ENCODE measurements at places on chromosomes 6 and 20.
A peak's percentile ranks its signal among the peaks of the same experiment; 100 is the strongest.

GRCh38 chr20:62804627-62805154, at the start of gene OGFR:
Gene OGFR (plus strand): TSS chr20:62804835. CDS start chr20:62804860, 25 bp downstream.
- DNase-seq, result no peak

DNA sequence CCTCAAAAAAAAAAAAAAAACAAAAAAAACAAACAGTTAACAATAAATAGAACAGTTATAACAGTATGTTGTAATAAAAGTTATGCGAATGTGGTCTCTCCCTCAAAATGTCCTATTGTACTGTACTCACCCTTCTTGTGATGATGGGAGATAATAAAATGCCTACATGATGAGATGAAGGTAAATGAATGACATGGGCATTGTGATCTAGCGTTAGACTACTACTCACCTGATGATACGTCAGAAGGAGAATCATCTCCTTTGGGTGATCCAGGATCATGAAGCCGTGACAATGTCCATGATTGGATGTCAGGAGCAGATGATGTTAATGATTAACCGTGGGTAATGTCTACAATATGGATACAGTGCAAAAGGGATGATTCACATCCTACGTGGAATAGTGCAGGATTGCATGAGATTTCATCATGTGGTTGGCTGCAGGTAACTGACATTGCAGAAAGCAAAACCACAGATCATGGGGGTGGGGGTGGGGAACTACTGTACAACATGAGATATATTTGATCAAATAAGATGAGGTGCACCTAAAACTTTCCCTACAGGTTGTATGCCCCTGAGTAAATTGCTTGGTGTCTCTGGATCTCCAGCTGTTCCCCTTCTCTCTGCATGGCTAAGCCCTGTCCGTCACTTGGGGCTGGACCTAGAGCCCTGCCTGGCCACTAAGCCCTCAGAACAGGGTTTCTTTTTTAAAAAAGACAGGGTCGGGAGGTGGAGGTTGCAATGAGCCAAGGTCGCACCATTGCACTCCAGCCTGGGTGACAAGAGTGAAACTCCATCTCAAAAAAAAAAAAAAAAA, 6.2 kb upstream of the RBCK1 start:
- no peak for DNase-seq

DNA sequence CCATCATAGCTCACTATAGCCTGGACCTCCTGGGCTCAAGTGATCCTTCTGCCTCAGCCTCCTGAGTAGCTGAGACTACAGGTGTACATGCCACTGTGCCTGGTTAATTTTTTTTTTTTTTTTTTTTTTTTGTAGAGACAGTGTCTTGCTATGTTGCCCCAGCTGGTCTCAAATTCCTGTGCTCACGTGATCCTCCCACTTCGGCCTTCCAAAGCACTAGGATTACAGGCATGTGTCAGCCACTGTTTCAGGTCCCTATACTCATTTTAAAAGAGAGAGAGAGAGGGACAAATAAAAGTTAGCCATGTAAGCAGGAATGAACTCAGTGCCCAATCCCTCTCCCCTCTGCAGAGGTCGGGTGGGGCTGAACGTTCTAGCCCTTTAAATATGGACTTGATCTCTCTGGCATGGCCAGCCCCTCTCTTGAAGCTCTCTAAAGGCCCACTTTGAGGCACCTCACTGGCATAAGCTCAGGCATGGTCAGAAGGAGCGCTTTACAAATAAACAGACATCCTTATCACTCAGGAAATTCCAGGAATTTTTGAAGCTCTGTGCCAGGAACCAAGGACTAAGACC, 9.0 kb upstream of the SERPINB1 start:
- no peak for DNase-seq

- DNase-seq, result peak; percentile 37
Observed at GRCh38 chr20:15654208-15654649, 919.0 kb downstream of the KIF16B start.

GRCh38 chr6:37493661-37493995, 6.1 kb downstream of the CCDC167 start:
- DNase-seq, result no peak

DNA sequence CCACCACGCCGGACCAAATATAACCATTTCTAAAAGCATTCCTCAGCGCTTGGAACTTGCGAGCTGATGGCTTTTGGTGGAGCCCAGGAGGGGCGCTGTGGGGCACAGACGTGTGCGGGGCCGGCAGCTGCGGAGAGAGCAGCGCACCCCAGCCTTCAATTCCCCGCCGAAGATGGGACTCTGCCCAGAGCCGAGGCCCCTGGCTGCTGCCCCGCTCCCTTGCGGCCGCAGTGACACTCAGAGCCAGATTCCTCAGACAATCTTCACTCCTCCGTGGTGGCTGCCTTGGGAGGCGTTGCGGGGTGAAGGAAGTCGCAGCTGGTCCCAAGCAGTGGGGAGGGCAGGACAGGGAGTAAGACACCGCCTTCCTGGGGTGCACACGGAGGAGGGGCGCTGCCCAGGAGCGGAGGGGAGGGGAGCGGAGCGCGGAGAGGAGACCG, 87.7 kb downstream of the TMEM242 start:
- DNase-seq, result no peak

DNA sequence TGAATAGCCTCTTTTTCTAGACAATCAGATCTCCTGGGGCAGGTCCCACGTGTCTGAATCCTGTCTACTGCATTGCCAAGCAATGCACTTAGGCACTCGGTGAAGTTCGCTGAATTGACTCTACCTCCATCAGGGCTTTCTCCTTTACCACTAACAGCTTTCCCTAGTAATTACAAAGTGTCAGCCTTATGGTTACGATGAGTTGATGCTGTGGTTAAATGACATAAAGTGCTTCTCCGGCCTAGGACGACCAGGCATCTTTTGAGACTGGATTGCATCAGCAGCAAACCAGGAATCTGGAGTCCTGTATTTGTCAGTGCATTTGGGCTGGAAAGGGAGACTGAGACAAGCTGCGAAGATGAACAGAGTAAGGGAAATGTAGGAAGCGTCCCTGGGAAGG, 21.5 kb downstream of the NOX3 start:
- DNase-seq, result no peak

DNA sequence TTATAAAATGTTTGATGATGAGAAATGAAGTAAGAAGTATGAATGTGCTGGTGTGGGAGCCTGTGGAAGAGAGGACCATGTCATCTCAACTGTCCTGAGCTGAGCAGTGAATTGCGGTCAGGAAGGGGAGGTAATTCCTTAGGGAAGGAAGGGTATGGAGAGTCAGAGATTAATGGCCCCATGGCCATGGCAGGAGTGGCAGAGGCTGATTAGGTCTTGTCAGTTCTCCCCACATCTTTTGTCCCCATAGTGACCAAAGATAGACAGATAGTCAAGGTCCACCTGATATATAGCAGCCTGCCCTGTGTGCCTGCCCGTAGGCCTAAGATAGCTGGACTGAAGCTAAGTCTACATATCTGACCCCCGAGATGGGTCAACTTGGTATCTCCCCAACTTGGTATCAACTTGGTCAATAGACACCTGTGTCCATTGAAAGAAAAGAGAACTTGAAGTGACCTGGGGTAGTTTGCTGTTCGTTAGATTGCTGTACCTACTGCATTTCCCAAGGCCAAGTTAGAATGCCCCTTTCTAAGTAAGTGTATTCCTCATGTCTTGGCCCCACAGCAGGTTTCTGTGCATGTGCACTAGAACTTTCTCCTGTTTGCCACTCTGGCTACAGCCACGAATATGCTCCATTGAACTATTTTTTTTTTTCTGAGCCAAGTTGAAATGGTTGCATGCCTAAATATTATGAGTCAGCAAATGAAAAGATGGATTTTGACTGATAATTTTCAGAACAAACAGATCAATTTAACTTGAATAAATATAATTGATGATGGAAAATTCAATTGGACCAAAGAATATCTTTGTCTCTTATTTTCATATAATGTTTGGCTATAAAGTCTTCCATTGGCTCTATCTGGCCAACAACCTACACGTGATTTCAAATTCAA, 143.4 kb downstream of the ISM1 start:
- no peak for DNase-seq

GRCh38 chr6:33606642-33607041, 14.5 kb upstream of the ITPR3 start:
- DNase-seq, result no peak

DNA sequence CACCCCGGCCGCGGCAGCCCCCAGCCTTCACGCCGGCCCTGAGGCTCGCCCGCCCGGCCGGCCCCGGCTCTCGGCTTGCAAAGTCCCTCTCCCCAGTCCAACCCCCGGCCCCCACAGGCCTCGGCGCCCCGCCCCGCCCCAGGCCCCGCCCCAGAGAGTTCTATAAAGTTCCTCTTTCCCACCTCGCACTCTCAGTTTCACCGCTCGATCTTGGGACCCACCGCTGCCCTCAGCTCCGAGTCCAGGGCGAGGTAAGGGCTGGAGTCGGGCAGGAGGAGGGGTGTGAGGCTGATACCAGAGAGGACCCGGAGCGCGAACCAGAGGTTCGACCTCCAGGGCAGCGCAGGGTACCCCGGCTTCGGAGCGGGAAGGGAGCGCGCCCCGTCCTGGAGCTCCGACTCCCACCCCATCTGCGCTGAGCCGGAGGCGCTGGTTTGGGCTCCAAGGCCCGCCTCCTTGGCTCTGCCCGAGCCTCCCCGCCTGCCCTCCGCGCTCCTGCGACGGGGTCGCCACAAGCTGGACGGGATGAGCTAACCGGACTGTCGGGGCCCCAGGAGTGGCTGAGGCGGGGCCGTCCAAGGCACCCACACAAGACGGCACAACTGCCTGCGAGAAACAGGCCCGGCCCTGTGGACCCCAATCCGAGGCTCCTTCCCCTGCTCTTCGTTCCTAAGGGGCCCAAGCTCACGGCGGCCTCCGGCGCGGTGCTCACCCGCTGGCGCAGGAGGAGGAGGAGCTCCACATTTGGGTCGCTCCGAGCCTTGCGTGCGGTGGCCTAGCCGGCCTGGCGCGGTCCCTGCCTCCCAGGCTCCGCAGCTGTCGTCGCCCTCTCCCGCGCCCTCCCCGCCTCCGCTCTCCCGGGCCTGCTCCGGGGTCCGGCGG, at the start of gene IRF4:
Gene IRF4, plus strand, starts transcription at position 194 of the 882 bp plus-strand sequence. CDS start 1,401 bp downstream, outside the sequence.
- DNase-seq, result no peak

DNA sequence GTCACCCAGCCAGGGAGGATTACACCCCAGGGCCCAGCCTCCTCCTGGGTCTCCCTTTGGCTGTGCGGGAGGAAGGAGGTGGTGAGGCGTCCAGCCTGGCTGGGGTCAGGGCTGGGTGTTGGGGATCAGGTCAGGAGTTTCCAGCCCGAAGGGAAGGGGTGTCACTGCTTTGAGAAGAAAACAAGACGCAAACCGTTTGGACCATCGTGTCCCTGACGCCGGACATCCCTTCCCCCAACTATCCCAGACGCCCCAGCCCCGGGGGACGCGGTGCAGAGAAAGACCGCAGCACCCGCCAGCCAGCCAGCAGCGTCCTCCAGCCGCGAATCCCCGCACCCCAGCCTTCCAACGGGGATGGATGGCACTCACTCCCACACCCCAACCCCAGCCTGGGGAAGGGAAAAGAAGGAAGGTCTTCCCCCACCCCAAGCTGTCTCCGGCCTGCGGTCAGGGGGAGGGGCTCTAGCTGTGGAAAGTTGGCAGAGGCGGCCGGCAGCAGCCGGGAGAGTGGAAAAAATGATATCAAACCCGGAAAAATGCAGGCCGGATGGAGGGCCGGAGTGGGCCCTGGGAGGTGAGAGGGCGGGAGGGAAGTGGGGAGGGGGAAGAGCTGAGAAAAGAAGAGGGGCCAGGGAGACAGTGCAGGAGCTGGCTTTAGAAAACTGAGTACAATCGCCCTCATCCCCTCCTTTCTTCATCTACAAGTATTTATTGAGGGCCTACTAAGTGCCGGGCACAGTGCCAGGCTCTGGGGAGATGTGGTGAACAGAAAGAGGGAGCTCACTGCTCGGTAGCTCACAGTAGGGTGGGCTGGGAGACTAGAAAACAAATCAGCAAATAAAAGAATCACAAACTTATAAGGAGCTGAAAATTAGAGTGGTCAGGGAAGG, 10.6 kb downstream of the REM1 start:
- no peak for DNase-seq

- no peak for DNase-seq
Observed at GRCh38 chr20:62128502-62128901, 6.2 kb downstream of the LSM14B start.

- DNase-seq, result no peak
Observed at GRCh38 chr6:75171567-75171966, 34.3 kb downstream of the COL12A1 start.

DNA sequence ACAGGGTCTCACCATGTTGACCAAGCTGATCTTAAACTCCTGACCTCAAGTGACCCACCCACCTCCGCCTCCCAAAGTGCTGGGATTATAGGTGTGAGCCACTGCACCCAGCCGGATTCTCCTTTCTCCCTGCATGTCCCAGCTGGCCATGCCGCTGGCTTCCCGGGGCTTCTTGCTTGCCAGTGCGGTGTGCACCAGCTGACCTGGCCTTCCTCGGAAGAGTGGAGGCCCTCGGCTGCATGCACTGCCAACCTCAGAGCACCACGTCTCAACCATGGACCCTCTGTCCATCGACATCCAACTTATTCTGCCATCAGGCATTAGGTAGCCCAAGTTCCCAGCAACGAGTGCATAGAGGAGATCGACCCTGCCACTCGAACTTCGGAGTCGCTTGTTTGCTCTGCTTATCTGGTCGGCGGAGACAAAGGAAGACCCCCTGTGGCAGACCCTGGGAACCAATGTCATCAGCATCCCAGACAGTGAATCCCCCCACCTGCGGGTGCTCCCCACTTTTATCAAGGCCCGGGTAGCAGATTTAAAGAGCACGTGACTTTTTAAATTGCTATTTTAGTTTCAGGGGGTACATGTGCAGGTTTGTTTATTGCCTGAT, 307.8 kb downstream of the CDH4 start:
- no peak for DNase-seq

GRCh38 chr6:112883095-112883494, 536.0 kb downstream of the RFPL4B start:
- no peak for DNase-seq

DNA sequence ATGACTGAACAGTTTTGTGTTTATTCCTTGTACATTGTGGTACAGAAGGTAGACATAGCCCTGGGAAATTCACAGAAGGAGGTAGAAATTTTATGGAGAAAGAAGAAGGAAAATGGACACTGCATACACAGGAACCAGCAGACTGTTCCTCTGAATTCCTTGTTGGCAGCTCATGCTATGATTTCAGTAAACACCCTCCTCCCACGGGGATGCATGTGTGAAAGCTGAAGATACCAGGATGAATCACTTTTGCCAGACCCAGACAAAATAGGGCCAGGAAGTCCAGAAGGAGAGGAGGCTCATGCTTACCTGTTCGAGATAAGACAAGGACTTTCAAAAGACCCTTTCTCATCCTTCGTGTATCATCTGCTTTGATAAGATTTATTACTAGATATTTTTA, 110.3 kb upstream of the GGTLC1 start:
- DNase-seq, result no peak

Data from NCI-H446 (cell line).